ENCODE measurements at places on chromosomes 7 and 10. TPM values are rescaled to one million over a fixed set of nuclear protein-coding genes. Genes with fewer than 3 reads are reported as not detected.

DNA sequence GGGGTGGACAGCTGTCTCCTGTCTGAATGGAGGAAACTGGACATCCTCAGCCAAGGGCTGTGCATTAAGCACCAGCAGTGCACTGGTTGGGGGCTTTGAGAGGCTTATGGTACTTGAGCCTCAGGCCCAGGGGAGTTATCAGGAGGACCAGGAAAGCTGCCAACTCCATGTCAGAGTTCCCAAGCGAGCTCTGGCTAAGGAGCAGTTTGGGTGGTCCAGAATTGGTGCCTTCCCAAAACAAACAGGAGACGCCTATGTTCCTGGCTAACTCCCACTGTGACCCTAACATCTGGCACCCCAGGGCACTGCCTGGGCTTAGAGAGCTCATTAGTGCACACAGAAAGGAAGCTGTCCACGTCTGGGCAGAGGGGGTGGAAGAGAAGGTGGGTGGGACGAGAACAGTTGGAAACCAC is 408.6 kb upstream of the NPVF start:
- H3K4me3 ChIP-seq: no peak overlapping the region
- no peaks in the 10 kb centered on the region for H3K36me3 ChIP-seq
- no peaks in the 10 kb centered on the region for H3K27me3 ChIP-seq
- no peak for DNase-seq

- no peaks in the 10 kb centered on the region for H3K27me3 ChIP-seq
- H3K36me3 ChIP-seq: no peaks in the 10 kb centered on the region
- no peak overlapping the region for H3K27ac ChIP-seq
- DNase-seq: no peak
These were observed 3.1 kb upstream of the UPP1 start for GRCh38 chr7:48085942-48086341.

DNA sequence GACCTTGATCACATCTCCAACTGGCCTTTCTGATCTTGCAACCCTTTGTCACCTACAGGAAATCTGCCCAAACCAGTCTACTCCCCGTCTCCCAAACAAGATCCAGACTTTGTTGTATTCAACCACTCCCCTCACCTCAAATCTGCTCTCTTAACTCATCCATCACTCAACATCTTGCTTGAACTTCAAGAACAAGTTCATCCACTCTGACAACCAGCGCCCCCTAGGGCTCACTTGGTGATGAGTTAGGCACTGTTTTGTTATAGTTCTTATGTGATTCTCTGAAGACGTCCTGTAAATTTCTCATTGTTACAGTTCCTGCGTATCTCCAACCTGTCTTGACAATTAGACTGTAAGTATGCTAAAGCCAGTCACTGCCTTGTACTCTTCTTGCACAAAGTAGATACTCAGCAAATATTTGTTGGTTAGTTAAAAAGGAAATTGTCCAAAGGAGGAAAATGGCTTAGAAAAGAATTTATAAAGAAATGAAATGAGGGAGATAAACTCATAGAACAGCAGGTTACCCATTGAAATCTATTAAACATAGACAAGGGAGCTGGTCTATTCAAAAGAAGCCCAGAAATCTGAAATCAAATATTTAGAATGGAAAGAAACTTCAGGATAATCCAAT is 5.3 kb downstream of the FRMD4A start:
- H3K4me1 ChIP-seq: no peaks in the 10 kb centered on the region
- H3K4me3 ChIP-seq: no peak overlapping the region
- no peak overlapping the region for H3K27ac ChIP-seq
- H3K27me3 ChIP-seq: no peaks in the 10 kb centered on the region

- DNase-seq: no peak
- H3K27me3 ChIP-seq: no peaks in the 10 kb centered on the region
- H3K27ac ChIP-seq: no peak overlapping the region
These were observed 50.2 kb downstream of the SND1 start for GRCh38 chr7:127702052-127702652.

GRCh38 chr7:74023092-74023536 is 4.9 kb upstream of the ELN start:
- no peaks in the 10 kb centered on the region for H3K4me1 ChIP-seq
- H3K27ac ChIP-seq: no peak overlapping the region
- no peaks in the 10 kb centered on the region for H3K27me3 ChIP-seq
- DNase-seq: no peak
- H3K4me3 ChIP-seq: no peak overlapping the region

Gene TECTB
- total RNA-seq: not detected

DNA sequence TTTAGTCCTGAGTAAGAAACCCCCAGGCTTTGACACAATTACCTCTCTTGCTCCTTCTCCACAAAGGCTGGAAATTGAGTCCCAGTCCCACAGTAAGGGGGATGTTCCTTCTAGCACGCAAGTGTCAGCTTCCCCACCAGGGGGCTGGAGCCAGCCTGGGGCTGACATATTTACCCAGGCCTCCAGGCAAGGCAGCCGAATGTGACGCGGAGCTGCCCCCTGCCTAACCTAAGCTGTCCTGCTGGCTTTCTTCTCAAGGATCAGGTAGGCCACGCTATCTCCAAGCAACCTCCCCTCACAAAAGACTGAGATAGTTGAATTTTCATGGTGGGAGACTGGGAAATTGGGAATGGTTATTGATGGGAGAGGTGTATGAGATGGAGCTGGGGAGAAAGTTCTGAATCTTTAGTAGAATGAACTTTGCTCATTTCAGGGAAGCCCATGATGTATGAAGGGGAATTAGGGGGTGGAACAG is 19.2 kb upstream of the BMPER start:
- no peaks in the 10 kb centered on the region for H3K27me3 ChIP-seq
- H3K36me3 ChIP-seq: no peaks in the 10 kb centered on the region
- no peak for DNase-seq
- no peaks in the 10 kb centered on the region for H3K4me1 ChIP-seq
- H3K4me3 ChIP-seq: no peak overlapping the region

DNA sequence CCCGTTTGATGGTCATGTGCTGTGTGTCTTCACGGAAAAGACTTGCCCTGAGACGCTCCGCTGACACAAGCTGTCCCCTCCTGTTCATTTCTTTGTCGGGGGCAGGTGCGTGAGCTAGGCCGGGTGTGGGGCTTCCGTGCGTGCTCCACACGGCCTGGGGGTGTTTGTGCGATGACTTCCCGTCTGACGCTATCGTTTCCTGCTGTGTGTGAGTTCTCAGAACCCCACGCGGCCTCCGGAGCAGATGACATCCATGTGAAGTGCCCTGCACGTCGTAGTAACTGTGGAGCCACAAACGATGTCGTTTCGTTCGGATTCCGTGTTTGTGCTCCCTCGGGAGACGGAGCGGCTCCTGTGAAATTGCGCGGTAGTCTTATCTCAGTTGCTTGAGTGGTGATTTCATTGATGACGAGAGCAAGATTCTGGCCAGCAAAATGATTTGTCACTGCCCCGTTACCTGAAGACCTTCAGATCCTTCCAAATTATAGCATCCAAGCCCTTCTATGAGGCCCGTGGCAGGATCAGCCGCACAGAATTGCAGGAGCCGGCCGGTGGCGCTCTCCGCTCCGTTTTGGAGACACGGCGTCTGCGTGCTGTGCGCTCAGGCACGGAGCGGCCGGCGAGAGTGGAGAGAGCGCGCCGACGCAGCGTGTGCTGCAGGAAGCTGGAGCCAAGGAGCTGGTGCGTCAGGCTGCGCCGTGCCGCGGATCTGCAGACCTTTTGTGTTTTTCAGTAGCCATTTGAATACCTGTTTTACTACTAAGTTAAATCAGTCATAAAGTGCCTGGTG is 94.9 kb downstream of the NKX6-2 start:
- no peaks in the 10 kb centered on the region for H3K27me3 ChIP-seq
- no peaks in the 10 kb centered on the region for H3K4me1 ChIP-seq
- H3K36me3 ChIP-seq: no peaks in the 10 kb centered on the region
- no peak overlapping the region for H3K27ac ChIP-seq

Gene MACROH2A2
- not detected for total RNA-seq

- H3K4me1 ChIP-seq: peaks cover 97% of the 10 kb centered on the region
- peak; percentile 77 for DNase-seq
- no peaks in the 10 kb centered on the region for H3K27me3 ChIP-seq
- peaks cover 5% of the 10 kb centered on the region for H3K36me3 ChIP-seq
- peak overlapping the region; percentile 99 for H3K27ac ChIP-seq
These were observed 50.1 kb downstream of the SYPL1 start for GRCh38 chr7:106062006-106062405.

DNA sequence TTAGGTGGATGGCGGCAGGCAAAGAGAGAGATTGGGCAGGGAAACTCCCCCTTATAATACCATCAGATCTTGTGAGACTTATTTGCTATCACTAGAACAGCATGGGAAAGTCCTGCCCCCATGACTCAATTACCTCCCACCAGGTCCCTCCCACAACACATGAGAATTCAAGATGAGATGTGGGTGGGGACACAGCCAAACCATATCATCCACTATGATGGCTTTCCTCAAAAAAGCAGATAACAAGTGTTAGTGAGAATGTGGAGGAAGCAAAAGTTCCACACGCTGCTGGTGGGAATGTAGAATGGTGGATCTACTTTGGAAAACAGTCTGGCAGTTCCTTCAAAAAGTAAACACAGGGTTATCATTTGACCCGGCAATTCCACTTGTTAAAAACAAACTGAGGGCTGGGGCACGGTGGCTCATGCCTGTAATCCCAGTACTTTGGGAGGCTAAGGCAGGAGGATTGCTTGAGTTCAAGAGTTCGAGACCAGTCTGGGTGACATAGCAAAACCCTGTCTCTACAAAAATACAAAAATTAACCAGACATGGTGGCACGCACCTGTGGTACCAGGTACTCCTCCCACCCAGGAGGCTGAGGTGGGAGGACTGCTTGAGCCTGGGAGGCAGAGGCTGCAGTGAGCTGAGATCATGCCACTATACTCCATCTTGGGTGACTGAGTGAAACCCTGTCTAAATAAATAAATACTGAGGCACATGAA is 161.4 kb upstream of the EEPD1 start:
- no peaks in the 10 kb centered on the region for H3K4me1 ChIP-seq
- H3K36me3 ChIP-seq: no peaks in the 10 kb centered on the region
- no peaks in the 10 kb centered on the region for H3K27me3 ChIP-seq

DNA sequence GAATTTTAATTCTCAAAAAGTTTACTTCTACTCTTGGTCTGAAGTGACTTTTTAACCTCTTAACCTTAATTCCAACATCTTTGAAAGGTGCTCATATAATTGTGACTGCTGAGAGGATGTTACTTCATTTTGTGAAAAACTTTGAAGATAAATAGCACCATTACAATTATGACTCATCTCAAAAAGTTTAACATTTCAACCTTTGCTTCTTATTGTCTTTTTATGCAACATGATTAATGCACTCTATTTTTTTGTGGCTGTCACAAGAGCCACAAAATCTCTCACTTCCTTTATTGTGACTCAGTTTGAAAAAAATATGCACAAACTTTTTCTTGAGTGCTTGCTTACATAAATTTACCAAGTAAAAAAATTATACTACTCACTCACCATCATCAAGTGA is 383.1 kb downstream of the LRRTM3 start:
- no peak for DNase-seq
- no peak overlapping the region for H3K4me3 ChIP-seq
- no peaks in the 10 kb centered on the region for H3K27me3 ChIP-seq
